SW480 (cell line): ENCODE measurements at places on chromosomes 3 and 15.
A peak's percentile ranks its signal among the peaks of the same experiment; 100 is the strongest.

- DNase-seq = peak; percentile 76
Measured at GRCh38 chr3:31534065-31534425, 1.3 kb downstream of the STT3B start.

DNA sequence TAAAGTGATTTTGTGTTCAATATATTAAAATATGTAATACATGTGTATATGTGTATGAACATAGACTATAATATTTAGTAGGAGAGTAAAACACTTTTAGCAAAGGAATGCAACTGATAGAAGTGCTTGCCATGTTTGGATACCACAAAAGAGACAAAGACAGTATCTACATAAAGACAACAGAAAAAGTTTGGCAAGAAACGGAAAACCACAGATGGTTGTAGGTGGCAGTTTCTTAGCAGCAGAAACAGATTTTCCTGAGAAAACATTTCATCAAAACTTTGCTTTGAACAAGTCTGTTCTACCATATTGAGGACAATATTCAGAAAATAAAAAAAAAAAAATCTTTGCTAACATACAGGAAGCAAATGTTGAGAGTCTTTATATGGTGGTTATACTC is 1560.4 kb upstream of the GBE1 start:
- DNase-seq = no peak

GRCh38 chr15:84654689-84655453 is 788 bp upstream of the WDR73 start:
- DNase-seq = peak; percentile 87

GRCh38 chr3:11452885-11453847 is 181.0 kb downstream of the ATG7 start:
- DNase-seq = peak; percentile 23

GRCh38 chr15:94443186-94443585 is 211.8 kb downstream of the MCTP2 start:
- DNase-seq = no peak

DNA sequence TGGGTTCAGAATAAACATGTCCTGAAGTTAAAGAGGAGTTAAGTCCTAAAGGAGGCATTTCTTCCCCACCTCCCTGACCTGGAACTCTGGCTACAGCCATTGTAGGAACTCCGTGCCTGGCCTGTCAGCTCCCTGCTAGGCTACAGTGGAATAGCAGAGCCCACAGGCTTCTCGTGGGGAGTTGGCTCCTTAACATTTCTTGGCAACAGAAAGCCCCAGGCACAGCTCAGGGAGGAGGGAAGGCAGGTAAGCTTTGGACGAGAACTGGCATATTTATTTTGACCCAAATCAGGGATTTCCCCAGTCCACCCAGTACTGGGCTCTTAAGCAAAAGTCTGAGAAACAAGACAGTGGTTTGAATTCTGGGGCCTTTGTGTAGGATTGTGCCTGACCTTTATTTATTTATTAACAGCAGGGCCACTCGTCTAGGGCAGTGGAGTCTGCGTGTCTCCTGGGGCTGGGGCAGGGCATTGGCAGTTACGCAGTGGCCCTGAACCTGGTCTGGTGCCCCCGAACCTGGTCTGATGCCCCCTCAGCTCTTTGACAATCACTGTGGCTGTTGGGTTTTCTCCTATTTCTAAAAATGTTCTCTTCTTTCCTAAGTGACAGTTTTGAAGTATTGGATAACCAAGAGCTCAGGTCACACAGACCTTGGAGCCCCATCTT is 7.9 kb upstream of the ISG20 start:
- no peak for DNase-seq

DNA sequence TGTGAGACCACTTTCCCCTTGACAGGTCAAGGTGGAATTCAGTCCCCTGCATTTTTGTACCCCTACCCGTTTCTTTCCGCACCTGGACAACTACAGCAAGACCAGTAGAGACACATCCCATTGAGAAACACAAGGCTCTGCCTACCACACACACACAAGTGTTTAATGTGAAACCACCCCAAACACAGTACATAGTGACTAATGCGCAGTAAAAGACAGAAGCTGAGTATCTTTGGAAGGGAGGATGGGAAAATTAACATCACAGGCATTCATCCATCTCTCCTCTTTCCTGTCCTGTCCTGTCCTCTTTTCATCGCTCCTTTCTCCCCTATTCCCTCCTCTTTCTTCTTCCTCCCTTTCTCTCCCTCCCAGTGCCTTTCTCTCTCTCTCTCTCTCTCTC is 64.8 kb downstream of the SCN11A start:
- DNase-seq = no peak

DNA sequence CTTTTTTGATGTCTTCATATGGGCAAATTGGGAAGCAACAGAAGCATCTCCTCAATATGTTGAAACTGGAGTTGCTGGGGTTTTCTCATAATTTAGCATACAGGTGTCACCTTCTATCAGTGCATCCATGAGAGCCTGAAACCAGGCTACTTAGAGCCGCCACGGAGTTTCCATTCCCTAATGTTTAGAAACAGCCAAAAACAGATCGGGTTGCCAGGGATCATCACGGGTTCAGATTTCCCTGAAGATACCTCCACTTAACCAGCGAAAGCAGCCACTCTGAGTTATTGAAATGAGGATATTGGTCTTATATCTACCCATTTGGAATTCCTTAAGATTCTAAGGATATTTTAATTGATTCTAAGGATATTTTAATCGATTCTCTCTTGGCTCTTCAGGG is 14.5 kb downstream of the TERB2 start:
- no peak for DNase-seq

DNA sequence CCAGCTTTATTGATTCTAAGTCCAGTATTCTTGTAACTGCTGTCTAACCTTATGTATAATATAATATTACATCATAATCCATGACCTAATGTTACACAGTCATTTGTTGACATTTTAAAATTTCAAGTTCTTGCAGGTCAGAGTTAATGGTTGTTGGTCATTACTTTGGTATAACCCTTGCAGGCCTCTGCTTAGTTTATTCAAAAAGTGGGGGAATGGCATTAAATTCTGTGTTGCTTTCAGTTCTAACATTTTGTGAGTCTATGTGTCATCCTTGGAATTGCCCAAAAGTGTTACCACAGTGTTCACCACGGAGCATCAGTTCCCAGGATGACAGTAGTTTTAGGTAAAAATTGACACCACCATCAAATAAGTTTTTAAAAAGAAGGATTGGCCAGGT is 174.8 kb upstream of the BCL6 start:
- DNase-seq = no peak
